ENCODE measurements at places on chromosomes 3 and 15.

DNA sequence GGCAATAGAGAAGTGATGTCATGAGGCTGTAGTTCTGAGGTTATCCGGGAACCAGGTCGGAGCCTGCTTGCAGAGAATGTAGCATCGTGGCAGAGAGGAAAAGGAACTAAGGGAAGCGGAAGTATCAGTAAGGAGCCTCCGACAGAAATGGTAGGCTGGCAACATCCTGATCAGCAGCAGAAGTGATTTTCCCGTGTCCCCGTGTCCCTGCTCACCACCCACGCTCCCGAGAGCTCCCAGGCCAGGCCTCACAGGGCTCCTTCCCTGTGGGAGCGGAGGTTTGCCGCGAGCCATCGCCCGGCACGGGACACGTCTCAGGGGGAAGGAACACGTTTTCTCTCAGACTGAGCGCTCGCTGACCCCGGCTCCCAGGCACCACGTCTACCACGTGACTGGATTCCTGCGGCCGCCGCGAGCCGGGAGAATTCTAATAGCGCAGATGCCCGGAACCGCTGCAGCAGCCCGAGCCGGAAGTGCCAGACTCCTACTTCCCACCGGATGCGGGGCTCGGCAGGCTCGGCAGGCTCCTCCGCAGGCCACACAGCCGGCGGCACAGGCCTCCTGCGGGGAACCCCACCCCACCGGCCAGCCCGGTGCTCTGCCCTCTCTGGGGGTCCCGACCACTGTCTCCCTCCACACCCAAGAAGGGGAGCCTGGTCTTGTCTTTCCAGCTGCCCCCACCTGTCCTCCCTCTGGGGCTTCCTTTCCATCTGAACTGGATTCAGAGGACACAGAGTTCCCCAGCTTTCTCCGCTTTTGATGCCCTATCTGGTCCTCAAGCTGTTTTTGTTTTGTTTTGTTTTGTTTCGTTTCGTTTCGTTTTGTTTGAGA is 99.3 kb downstream of the BDH1 start:
- DNase-seq = peak; percentile 56

- no peak for DNase-seq
Observed at GRCh38 chr15:41851755-41852370, 13.2 kb downstream of the PLA2G4B start.

DNA sequence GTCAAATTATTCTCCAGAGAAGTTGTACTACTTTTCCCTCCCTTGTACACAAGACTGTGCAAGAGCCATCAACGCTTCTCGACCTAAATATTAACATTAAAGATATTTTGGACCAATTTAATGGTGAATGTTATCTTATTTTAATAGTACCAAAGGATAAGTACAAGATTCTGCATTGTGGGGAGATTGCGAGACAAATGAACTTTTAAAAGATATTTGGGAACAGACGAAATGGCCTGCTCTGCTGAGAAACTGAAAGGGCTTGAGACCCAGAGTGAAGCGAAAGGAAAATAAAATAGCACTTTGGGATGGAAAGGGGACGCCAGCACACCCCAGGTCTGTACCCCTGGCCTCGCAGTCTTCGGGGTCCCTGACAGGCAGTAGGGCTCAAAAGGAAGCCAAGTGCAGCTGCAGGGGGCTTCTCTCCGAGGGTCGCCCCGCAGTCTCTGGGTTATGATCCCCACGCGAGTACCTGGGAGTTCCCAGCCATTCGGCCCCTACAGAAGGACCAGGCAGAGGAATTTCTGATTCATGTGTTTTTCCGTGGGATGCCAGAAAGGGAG is 97.6 kb upstream of the VGLL3 start:
- no peak for DNase-seq

- DNase-seq = peak; percentile 88
Observed at GRCh38 chr3:9946112-9947024, 5.8 kb downstream of the PRRT3 start.

DNA sequence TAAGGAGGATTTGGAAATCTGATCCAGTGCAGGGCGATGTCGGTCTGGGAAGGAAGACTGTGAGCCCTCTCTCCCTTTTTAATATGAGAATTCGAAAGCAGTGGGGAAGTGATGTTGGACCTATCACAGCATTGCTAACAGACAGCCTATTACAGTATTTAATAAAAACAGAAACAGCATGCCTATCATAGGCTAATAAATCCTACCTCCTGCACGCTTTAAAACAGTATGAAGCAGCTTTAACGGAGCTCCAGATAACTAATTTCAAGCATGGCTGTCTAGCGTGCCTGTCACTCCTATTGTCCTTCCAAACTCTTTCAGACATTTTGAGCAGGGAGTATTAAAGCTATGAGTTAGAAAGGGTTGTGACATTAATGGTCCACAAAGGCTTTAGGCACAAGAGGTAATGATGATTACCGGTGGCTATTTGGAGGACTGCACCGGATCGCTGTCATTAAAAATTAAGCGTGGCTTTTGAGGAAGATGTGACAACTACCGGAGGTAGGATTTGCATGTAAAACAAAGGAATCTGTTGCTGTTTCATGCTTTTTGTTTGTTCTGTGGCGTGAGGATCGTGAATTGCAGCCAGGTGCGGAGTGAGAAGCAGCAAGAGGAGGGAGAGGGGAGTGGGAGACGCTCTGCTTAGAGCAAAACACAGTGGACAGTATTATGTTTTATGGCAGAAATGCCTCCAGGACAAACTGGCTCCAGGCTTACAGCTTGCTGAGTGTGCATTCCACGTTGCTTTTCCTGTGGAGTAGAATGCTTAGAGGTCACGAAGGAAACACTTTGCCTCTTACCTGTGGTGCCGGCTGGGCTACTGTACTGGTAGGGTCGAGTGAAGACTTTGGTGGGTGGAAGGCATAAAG is at the start of gene KCNMB2:
KCNMB2 (plus strand) TSS at position 226 of the 869 bp plus-strand sequence.
- DNase-seq = no peak

DNA sequence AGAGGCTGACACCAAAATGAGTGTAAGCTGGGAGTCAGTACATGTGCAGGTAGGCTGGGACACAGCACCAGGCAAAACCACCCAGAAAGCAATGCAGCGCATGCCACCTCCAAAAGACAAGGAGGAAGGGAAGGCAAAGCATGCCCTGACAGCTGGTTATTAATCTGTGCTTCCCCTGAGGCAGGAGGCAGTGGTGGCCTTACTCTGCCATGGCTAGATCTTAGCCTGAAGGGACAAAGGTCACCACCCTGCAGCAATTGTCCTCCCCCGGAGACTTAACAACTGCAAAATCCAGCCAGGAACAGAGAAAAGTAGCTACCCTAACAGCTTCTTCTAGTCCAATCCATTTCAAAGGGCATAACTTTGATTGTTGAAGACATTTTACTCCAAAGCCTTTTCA is 73.7 kb downstream of the PLD1 start:
- DNase-seq = no peak

DNA sequence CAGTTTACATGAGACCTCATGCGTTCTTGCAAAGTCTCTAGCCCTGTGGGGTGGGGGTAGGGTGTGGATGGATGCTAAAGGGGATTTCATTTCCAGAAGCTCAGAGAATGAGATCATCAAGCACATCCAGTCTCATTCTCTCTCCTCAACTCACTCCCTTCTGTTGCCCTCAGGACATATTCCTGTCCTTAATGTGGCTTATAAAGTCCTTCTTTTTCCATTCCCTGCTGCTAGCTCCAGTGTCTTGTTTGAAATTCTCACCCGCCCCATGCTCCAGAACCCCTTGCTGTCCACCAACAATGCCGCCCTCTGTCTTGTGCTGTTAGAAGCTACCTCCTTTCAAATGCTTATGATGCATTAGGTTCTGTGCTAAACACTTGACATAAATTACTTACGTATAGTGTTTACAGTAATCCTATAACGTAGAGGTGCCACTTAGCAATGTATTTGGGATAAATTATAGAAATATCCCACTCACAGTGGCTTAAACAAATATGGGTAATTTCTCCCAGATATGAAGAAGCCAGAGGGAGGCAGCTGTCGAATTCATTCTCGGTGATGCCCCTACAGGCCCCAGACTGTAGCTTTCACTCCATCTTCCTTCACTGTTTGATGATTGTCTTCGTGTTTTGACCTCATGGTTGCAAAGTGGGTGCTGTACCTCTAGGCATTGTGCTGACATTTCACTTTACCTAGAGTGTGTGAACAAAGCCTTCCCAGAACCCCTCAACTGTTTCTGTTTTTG is 273.1 kb upstream of the TBL1XR1 start:
- DNase-seq = no peak

DNA sequence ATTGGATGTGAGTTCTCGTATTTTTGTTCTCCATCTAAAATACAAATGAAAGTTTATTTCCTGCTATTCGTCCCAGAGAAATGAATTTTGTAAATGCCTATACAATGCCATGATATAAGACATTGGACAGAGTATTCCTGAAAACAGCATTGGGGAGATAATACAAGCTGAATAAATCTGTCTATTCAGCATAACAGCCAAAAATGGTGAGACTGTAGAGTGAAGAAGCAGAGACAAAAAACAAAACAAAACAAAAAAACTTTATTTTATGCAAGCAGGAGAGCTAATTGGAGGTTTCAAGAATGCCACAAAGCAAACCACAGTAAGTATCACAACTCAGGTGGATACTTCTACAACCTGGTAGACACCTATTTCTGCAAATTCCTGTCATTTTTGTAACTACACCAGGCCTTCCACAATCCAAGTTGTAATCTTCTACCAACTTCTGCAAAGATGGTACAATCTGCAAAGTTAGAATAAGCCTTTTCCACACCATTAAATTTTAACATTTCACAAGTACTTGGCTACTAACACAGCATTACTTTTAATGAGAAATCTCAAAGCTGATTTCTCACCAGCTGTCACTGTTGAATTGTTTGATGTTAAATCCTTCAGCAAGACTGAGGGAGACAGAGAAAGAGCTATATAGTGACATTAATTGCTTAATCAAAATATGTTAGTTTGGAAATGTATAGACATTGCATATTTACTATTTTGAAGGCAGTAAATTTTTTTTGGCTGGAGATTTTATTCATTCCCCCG is 163.1 kb downstream of the CLSTN2 start:
- no peak for DNase-seq

GRCh38 chr3:190566043-190566933 is 52.4 kb downstream of the IL1RAP start:
- DNase-seq = peak; percentile 97

DNA sequence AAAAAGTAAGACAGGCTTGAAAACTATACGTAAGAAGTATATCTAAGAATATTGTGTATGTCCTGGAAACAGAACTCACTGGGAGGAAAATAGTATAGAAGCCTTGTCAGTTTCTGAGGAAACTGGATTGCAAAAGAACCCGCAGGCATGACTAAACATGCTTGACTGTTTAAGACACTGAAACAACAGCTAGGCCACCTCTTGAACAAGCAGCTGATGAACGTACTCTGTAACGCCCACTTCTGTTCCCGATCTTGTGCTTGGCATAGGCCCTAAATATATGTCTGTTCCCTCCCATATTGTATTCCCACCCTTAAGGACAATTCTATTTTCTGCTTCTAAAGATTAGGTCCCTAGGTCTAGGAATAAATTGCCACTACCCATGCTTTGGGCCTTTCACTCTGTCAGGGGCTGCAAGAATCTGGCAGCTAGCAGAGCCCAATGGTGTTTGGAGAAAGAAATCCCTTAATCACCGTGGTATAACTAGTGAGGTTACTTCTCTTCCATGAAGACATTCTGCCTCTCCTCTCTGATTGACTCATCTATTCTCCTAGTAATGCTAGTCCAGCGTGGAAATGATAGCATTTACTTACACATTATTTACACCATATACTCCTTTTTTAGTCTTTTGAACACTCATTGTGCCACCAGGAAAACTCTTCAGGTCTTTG is 46.2 kb downstream of the CD200 start:
- peak; percentile 89 for DNase-seq

- DNase-seq = no peak
Observed at GRCh38 chr15:57229051-57229450, 147.3 kb upstream of the CGNL1 start.

- DNase-seq = no peak
Observed at GRCh38 chr3:128736601-128737000, 10.6 kb downstream of the RAB7A start.

- no peak for DNase-seq
Observed at GRCh38 chr15:51089699-51090453, 4.8 kb downstream of the TNFAIP8L3 start.

- no peak for DNase-seq
Observed at GRCh38 chr3:127588806-127589577, 1.5 kb downstream of the TPRA1 start.

DNA sequence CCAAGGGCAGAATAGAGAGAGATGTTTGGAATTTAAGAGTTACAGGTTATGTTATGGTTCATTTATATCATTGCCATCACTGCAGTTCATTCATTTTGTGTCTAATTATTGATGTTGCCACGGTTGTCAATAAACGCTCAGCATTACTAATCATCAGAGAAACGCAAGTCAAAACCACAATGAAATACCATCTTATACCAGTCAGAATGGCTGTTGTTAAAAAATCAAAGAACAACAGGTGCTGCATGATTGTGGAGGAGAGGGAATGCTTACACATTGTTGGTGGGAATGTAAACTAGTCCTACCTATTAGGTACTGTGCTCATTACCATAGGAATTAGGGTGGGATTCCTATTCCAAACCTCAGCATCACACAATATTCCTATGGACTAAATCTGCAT is 350.5 kb downstream of the TIGIT start:
- DNase-seq = no peak

DNA sequence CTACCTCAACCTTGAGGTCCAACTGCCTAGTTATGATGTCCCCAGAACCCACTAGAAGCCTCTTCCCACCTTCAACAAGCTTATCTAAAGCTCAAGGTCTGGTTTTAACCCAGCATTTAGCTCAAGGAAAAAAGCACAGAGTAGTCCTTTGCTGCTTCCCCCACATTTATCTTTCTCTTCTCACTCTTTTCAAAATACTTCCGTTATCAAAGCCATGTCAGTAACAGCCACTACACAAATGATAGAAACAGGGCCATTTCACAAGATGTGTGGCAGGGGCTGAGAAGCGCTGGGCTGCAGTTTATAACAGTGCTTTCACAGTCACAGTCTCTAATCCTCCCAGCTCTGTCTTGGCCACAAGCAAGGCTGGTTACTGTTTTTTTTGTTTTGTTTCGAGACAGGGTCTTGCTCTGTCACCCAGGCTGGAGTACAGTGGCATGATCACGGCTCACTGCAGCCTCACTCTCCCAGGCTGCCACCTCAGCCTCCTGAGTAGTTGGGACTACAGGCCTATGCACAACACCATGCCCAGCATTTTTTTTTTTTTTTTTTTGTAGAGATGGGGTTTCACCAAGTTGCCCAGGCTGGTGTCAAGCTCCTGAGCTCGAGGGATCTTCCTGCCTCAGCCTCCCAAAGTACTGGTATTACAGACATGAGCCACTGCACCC is 218.8 kb downstream of the OSBPL10 start:
- DNase-seq = no peak
